ENCODE measurements at places on chromosomes 12 and 14.

DNA sequence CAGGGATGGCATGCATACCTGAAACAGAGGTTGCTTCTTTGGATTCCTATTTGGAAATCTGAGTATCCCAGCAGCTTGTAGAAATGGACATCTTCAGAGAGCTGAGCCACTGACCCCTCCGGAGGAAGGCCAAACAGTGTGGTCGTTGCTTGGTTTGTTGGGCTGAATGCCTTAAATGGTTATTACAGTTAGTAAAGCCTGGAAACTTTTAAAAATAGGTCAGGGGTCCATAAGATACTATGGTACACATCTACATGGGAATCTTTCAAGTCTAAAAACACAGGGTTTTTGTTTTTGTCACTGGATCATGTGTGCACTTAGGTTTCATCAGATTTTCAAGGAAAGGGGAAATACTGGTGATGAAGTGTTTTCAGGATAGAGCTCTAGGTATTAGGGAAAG is 7.7 kb downstream of the DYRK2 start:
- DNase-seq, result no peak

DNA sequence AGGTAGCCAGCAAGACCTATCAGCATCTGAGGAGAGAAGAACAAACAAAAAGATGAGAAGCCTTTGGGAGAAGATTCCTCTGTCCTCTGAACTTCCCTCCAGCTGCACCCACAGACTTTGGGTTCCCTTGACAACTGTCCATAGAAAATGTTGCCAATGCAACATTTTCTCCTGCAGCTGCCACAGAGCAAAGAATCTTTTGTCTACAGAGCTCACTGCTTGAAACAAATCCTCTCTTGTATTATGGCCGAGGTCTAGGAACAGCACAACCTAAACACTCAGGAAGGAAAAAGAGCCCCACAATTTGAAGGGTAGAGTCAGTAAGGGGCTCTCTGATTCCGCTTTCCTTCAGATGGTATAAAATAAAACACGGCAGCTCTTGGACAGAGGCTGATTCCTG is 14.3 kb downstream of the POMT2 start:
- DNase-seq, result no peak

GRCh38 chr12:51401020-51401419 is 9.8 kb upstream of the GALNT6 start:
- no peak for DNase-seq

DNA sequence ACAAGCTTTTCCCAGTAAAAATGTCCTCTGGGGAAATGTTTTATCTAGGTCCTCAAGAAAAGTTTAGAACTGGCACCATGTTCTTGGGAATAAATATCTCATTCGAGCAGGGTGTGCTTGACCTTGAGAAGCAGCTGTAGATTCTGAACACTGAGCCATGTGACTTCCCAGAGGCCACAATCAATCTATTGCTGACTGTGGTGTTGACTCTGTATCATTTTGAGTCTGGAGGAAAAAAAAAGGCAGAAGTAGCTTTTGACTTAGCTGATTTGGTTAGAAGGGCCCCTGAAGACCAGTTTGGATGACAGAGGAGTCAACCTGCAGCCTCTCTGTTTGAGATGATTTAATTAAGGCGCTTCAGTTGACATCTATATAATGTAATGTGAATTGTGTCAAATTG is 592.4 kb upstream of the SEL1L start:
- DNase-seq, result no peak

DNA sequence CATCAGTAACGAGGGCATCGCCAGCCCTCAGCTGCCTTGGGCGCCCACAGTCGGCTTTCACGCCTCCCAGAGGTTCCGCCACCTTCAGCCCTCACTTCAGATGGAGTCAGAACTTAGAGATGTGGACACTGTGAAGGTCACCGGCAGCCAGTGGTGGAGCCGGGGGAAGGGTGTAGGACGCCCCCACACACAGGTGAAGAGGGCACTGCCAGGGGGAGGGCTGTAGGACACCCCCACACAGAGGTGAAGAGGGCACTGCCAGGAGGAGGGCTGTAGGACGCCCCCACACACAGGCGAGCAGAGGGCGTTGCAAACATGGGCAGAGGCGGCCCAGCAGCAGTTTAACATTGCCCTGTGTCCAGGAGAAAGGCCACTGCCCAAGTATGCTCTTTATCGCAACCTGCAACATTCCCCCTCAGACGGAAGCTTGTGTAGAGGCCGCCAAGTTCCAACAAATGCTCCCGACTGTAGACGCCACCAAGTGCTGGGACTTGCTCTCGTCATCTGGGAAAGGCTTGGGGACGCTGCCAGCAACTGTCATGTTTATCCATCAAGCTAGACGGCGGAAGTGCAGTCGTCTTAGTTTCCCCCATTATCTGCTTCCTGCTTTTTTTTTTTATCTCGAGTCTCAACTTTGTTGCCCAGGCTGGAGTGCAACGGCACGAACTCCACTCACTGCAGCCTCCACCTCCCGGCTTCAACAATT is 4.9 kb upstream of the ANKLE2 start:
- no peak for DNase-seq

DNA sequence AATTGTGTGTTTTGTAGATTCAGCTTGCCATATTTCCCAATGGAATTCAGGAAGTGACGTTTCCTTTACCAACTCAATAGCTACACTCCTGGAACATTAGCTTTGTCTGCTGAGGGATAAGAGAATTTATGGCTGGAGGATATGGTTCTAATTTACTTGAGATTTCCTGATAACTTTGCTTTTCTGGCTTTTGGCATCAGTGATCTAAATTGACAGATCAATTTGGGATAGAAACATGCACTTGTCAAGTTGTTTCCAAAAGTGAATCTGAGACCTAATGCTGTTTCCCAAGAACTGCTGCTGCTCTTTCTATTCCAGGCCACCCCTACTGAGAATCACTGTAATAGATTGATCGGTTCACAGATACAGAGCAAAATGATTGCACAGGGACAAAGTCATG is 43.2 kb downstream of the MGAT4C start:
- no peak for DNase-seq

GRCh38 chr14:37063467-37064240 is 108.8 kb downstream of the SLC25A21 start:
- no peak for DNase-seq

DNA sequence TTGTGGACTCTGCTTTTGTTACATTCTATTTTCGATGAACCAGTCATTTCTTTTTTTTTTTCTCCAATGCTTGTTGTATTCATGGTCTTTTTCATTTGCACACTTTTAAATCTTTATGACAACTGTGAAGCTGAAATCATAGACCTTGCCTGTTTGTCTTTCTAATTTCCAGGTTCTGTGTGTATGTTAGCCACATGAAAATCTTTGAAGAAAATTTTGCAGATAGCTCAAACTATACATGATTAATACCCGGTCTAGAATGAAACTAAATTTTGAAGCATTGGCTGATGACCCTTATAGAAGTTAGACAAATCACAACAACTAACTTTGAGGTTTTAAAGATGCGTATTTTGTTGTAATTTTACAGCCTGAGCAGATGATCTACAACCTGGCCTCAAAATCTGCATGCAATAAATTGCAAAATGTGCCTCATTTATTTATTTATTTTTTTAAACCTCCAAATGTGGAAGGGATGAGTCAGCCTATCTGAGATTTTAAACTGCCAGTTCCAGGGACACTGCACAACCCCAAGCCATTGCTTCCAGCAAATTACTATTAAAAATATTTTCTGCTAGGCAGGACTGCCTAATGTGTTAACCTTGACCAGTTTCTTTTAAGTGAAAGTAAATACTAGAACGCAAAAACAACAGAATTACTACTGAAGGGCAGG is 96.3 kb upstream of the NAV3 start:
- no peak for DNase-seq

DNA sequence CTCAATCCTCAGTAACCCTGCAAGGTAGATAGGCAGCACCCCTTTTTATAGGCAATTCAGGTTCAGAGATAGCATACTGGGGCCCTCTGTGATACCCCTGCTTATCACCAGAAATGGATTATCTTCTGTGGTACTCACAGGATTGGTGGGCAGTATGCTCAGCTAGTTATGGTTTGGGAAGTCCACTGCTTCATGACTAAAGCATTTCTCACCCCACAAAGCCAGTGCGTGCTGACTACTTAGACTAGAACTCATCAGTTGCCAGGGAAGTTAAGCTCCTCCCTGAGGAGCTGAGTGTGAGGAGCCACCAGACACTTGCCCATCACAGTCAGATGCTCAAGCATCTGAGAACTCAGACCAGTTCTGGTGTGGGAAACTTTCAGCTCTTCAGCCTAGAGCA is 76.3 kb downstream of the SCAF11 start:
- no peak for DNase-seq

GRCh38 chr12:85244561-85244960 is 35.5 kb upstream of the ALX1 start:
- DNase-seq, result no peak

DNA sequence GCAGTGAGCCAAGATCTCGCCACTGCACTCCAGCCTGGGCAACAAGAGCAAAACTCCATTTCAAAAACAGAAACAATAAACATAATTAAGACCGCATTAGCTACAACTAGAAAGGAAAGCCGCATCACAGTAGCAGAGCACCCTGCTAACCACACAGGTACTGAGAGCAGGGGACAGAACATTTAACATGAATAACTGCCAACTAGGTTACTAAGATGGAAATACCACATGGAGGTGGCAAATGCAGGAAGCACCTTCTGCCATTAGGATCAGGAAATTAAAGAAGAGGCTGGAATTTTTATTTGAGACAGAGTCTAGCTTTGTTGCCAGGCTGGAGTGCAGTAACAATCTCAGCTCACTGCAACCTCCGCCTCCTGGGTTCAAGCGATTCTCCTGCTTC is 41.9 kb downstream of the CDC42BPB start:
- no peak for DNase-seq

- DNase-seq, result no peak
These were observed 64.4 kb downstream of the RGS6 start for GRCh38 chr14:71996610-71997009.

GRCh38 chr12:82695531-82695930 is 8.8 kb downstream of the TMTC2 start:
- DNase-seq, result no peak

DNA sequence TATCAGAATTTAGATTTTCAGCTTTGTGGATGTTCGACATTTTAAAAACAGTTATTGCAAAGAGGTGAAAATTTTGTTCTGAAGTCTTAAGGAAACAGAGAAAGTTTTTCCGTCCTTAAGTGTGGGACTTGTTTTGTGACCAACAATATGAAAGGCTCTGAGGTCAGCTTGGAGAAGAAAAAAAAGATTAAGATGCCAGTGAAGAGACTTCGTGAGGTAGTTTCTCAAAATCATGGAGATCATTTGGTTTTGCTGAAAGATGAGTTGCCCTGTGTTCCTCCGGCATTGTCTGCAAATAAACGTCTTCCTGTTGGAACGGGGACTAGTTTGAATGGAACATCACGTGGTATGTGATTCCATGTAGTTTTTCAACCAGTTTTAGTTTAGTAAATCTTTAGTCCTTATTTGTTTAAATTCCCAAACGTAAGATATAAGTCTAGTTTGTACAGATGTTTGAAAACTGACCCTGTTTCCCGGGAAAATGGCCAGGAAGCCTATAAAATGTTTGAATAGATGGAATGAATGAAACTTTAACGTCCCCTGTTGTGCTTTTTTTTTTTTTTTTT is 682 bp downstream of the KIAA0586 start:
- DNase-seq, result no peak

DNA sequence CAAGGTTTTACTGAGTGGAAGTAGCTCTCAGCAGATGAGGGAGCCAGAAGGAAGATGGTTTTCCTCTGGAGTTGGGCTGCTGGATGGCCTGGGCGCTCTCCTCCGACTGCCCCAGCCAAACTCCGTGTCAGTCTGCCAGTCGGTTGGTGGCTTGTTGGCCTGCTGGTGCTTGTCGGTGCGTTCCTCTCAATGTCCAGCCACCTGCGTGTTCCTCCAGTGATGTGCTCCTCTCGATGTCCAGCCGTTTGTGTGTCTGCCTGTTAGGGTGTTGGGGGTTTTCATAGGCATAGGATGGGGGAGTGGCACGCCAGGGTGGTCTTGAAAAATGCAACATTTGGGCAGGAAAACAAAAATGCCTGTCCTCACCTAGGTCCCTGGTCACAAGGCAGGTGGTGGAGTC is 37.0 kb upstream of the LDHB start:
- DNase-seq, result no peak

- DNase-seq, result peak; percentile 90
These were observed 40.0 kb upstream of the SRSF5 start for GRCh38 chr14:69726761-69727511.

GRCh38 chr12:3456809-3457208 is 34.2 kb upstream of the PRMT8 start:
- no peak for DNase-seq

DNA sequence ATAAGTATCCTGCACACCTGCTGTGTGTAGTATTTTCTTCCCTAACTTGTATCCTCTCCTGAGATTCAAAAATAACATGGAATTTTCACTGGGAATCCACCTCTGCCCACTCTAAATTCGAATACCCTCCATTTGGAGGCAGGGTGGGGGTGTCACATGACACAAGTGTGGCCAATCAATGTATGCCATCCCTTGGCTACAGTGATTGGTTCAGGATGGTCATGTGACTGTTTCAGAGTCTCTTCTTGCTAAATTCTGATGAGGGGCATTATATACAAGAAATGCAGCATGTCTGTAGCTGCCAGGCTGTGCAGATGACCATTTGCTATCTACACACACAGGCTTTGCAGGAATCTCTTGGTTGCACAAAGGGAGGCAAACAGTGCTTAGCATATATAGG is 86.8 kb upstream of the TMEM132C start:
- DNase-seq, result no peak

DNA sequence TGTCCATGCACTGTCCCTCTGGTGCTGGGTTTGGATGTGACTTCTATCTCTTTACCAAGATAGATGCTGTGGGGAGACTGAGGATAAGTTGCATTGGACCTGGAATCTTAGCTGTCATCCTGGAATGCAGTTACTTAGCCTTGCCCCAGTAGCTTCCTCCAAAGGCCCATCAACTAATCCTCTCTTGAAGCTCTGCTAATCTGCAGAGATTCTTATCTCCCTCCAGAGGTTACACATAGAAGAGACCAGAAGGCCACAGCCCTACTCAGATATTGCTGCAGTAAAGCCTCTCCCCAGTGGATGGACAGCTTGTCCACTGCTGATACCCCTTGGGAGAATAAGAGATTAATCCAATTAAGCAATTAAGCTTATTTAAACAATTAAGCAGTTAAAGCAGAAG is 867.2 kb downstream of the BCL11B start:
- no peak for DNase-seq

DNA sequence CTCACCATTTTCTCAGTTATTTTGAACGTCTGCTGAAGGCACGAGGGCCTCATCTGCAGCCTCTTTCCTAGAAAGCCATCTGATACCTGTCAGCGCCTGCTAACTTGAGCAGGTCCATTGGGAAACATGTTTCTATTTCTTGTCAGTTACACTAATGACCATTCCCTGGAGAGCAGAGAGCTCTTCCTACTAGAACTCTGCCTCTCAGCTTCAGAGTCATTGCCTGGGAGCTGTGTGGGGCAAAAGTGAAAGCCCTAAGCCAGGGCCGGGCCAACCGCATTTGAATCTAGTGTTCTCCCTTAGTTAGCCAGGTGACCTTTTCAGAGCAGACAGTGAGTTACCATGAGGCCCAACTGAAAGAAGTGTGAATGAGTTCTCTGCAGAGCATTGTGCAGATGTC is 135.8 kb downstream of the EML1 start:
- DNase-seq, result no peak

GRCh38 chr14:50242566-50243310 is 11.4 kb upstream of the SOS2 start:
- no peak for DNase-seq

All from stimulated activated CD4-positive, alpha-beta T cell treated with anti-CD3 and anti-CD28 coated beads, Interleukin-12 subunit alpha, Interleukin-12 subunit beta, amount 100 ng/mL, for 48 hours (primary cell).